ENCODE measurements at places on chromosomes 4 and X. TPM values are rescaled to one million over a fixed set of nuclear protein-coding genes. Genes with fewer than 3 reads are reported as not detected.

DNA sequence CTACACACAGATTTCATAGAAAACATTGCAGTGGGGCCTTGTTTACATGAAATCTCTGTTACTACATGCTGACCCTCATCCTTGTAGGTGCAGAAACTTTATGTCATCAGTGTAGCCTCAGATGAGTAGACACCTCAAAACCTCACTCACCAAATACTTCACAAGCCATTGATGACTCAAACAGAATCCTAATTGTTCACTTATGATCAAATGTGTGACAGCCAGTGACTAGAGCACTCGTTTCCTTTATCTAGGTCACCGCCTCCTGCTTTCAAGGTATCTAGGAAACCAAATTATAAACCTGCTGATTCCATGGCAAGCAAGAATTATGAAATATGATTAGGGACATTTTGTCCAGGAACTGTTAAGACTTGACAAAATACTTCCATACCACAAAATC is 255.8 kb upstream of the GPRIN3 start:
- DNase-seq, result peak; percentile 40

The MAOA gene
- total RNA-seq, result 114 TPM

GRCh38 chr4:121726642-121727268 is 30.0 kb upstream of the ANXA5 start:
- DNase-seq, result peak; percentile 77

DNA sequence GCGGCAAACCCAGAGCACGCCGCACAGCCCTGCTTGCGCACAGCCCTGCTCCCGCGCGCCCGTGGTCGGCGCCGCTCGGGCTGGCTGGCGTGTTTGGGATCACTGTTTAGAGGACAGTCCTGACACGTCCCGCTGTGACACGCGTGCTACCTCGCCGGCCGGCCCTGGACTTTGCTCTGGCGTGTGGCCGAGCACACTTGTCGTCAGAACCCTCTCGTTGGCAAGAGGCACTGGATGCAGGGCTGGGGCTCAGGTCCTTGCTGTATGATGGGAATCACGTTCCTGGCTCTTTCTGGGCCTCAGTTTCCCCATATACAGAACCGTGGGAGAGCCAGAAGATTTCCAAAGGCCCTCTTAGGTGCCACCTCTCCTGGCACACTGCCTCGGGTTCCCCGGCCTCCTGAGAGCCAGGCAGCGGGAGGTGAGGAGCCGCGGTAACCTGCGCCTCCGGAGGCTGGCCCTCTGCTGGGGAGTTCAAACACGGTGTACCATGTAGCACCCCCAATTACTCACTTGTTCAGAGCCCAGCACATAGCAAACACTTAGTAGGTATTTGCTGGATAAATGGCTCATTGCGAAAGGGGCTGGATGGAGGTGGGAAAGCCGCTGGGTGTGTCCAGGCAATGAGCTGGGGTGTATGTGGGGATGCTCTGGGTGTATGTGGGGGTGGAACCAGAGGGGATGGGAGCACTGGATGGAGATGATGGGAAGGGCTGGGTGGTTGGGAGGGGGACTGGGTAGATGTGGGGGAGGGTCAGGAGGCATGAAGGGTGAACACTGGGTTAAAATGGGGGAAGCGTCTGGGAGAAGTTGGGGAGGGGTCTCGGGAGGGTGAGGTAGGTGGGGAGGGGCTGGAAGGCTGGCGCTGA is 76.6 kb downstream of the HTRA3 start:
- no peak for DNase-seq

The ARSJ gene
- 13.9 TPM for total RNA-seq

- DNase-seq, result no peak
These were observed 123.8 kb downstream of the ANK2 start for GRCh38 chr4:113173126-113173792.

DNA sequence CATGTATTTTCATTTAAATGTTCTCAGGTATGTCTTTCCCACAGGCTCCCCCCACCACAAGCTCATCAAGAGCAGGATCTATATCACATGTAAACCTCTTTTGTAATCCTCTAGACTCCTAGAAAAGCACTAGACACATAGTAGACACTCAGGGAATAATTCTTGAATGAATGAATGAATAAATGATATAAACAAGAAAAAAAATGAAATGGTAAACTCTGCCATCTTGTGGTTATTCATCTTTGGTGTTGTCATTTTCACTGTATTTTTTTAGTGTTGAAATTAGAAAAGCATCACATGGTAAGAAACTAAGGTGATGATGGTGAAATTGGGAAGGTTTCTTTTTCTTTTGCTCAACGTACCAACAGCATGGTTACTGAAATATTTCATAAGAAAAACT is 34.2 kb upstream of the C1GALT1C1 start:
- peak; percentile 17 for DNase-seq

DNA sequence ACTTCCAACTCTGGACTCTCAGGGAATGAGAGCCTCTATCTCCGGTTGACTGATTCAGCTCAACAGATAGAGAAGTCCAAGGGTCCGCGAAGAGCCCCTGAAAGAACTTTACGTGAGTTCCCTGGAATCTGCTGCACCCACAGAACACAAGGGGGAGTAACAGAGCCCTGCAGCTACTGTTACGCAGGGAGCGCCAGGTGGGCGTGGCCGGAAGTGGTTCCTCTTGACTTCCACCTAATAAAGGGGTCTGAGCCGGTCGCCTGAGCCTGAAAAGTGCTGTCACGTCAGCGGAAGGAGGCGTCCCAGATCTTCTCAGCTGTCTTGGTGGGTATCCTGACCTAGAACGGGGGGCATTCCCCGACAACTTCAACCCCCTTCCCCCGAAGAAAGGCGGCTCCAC is at the start of gene MAGEB6:
Gene MAGEB6 (plus strand): TSS at position 237 of the 400 bp plus-strand sequence. CDS start 1,407 bp downstream, outside the sequence.
- no peak for DNase-seq

- DNase-seq, result no peak
These were observed 3.6 kb upstream of the ASB11 start for GRCh38 chrX:15319075-15319474.

GRCh38 chr4:67204441-67204840 is 340.9 kb downstream of the CENPC start:
- no peak for DNase-seq

DNA sequence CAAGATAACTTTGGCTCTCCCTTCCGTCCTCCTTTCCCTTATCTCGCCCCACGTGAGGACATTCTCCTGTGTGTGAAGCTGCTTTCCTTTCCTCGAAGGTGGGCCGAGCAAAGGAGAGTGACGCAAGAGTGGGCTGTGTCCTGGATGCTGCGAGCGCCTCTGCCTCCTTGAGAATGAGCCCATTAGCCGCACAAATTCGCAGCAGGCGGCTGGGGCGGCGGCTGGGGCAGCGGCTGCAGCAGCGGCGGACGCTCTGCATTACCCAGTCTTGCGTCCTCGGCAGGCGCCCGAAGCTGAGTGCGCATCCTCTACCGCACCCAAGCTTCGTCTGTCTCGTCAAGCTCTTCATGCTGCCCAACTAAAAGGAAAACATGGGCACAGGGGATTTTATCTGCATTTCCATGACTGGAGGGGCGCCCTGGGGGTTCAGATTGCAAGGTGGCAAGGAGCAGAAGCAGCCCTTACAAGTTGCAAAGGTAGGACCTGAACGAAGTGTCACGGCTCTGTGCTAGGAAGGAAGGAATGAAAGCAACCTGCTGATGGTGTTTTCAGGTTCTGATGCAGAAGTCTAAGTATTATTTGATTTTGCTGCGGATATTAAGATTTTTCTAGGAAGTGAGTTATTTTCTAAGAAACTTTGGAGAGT is at the start of gene SYNPO2:
Gene SYNPO2 (plus strand): TSS at position 189 of the 646 bp plus-strand sequence. CDS start 183 bp downstream, at position 372.
- peak; percentile 17 for DNase-seq

- no peak for DNase-seq
These were observed 90.5 kb upstream of the EGFL6 start for GRCh38 chrX:13478740-13479451.

GRCh38 chrX:37746951-37747350 is 32.9 kb upstream of the CYBB start:
- DNase-seq, result no peak

DNA sequence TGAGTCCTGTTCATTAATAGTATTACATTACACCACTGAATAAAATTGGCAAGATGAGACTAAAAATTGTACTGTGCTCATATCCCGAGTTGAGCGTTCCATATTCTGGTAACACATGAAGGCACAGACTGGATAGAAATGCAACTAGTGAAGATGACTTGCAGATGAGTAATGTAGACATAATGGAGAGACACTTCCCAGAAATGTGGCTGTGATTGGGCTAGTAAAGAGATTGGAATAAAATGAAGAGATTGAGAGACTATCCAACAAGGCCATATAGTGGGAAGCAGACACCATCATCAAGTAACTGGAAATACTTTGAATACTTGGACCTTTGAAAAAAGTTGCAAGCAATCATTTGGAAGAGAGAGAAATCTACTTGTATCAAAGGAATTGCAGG is 77.3 kb downstream of the DCAF8L1 start:
- no peak for DNase-seq

DNA sequence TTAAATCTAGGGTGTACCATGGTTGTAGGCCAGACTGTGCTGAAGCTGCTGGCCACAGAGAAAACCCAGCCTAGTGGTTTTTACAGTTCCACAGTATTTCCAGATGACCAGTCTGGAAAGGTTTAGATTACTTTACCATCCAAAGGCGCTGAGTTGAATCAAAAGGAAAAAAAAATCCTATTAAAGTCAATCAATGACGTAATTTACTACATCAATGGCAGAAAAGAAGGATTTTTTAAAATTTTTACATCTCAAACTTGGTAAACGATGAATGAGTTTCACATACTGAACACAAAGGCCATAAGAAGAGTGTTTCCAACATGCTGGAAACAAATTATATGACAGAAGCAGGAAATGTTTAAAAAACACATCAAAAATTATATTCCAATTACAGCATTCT is 130.6 kb upstream of the ETNPPL start:
- no peak for DNase-seq

GRCh38 chrX:97909245-97909644 is 1025.5 kb downstream of the RPA4 start:
- DNase-seq, result no peak

DNA sequence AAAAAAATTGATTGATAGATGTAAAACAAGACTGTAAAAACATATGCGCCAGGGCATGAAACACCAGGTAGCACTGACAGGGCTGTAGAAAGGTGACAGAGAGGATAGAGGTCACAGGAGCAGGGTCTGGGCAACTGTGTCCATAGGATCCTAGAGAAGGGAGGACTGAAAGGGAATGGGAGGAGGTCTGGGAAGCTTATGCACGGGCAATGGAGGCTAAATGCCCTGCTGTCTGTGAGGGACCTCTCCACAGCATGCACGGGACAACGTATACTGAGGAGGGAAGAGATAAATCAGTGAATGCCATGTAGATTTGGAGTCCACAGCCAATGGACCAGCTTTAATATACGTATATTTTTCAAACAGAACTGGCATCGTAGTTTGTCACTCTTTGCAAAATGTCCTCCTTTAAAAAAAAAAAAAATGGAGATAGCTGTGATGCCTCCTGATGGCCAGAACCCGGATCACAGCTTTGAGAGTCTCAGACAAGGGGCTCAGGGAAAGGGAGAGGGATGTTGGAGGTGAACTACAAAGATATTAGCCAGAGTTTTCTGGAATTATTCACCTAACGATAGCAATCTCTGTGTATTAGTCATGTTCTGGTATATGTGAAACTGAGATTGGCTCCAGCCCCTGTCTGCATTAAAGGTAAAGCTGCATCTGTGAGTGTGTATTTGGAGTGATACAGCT is 16.0 kb downstream of the RAB40A start:
- no peak for DNase-seq

GRCh38 chr4:44872246-44872645 is 145.9 kb upstream of the GNPDA2 start:
- no peak for DNase-seq

- DNase-seq, result peak; percentile 80
These were observed 291.6 kb upstream of the HS3ST1 start for GRCh38 chr4:11720292-11720691.

- DNase-seq, result peak; percentile 45
These were observed 146.7 kb upstream of the PSAPL1 start for GRCh38 chr4:7581477-7581876.

- DNase-seq, result no peak
These were observed 23.8 kb downstream of the HTRA3 start for GRCh38 chr4:8293131-8293975.

The ARR3 gene
- total RNA-seq, result not detected

The MUC7 gene
- total RNA-seq, result not detected

The PIGA gene
- total RNA-seq, result 6.5 TPM

GRCh38 chr4:14299166-14299565 is 671.6 kb upstream of the BOD1L1 start:
- no peak for DNase-seq

The MAGED4B gene
- 15.5 TPM for total RNA-seq

All from lung microvascular endothelial cell (primary cell).